Daoy (cell line): ENCODE measurements at places on chromosomes 7 and 10. TPM values are rescaled to one million over a fixed set of nuclear protein-coding genes. Genes with fewer than 3 reads are reported as not detected.

- no peak for DNase-seq
These were observed 49.2 kb downstream of the IQUB start for GRCh38 chr7:123485187-123485586.

- no peak for DNase-seq
These were observed 90.5 kb downstream of the VSTM2A start for GRCh38 chr7:54632696-54633095.

The TBX20 gene
- 1.9 and 7.6 TPM in 2 replicates for total RNA-seq

DNA sequence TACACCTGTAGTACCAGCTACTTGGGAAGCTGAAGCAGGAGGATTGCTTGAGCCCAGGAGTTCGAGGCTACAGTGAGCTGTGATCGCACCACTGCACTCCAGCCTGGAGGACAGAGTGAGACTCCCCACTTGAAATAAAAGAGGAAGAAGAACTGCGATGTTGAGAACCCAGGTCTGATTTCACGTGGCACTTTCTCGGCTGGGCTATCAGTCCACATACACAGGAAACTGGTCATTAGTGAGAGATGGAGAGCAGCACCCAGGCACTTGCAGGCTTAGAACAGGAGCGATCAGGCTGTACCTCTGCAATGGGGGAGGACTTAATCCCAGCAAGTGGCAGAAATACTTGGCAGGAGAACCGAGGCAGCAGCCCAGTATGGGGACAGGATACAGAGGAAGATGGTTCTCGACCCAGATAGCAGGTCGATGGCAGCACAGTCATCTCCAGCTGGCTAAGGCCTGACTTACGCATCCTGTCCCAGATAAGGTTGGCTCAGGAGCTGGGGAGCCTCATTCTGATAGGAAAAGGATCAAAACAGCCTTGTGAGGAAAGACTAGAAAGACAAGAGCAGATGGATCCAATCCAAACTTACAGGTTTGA, 487.7 kb upstream of the AUTS2 start:
- no peak for DNase-seq

The RAB19 gene
- total RNA-seq = not detected in 2 replicates

The CYP2C18 gene
- not detected in 2 replicates for total RNA-seq

The GRM3 gene
- total RNA-seq = not detected in 2 replicates

DNA sequence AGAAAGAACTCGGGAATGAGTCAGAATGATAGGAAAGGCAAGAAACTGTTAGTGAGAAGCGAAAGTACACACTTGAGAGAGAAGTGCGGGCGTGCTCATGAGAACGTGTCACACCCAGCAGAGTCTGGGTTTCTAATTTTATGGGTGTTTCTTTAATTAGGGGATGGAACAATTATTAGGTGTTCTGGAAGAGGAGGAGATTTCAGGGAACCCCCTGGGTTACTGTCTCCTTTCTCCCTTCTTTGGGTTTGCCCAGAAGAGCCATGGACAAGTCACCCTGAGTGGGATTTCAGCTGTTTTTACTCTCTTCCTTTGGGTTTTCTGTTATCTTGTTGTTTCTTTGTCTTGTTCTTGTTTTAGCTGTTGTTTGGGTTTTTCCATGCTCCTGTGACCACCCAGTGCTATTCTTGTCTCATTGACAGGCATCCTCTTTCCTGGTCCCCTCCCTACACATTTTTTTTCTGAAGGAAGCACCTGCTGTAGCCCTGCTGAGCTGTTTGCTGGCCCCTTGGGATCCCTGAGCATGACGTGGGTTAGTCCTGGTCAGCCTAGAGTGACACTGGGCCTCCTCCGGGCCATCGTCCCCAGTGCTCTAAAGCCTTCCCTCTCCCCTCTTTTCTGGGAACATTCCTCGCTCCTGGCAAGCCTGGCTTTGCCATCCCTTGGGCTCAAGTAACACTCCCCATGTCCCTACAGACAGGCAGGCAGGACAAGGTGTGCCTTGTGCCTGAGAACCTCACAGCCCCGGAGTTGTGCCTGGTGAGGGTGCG, 3.5 kb downstream of the SH2D4B start:
- no peak for DNase-seq

GRCh38 chr7:117200132-117200531, 122.7 kb downstream of the WNT2 start:
- no peak for DNase-seq

- DNase-seq = no peak
These were observed 740.5 kb downstream of the SORCS1 start for GRCh38 chr10:106424054-106424453.

DNA sequence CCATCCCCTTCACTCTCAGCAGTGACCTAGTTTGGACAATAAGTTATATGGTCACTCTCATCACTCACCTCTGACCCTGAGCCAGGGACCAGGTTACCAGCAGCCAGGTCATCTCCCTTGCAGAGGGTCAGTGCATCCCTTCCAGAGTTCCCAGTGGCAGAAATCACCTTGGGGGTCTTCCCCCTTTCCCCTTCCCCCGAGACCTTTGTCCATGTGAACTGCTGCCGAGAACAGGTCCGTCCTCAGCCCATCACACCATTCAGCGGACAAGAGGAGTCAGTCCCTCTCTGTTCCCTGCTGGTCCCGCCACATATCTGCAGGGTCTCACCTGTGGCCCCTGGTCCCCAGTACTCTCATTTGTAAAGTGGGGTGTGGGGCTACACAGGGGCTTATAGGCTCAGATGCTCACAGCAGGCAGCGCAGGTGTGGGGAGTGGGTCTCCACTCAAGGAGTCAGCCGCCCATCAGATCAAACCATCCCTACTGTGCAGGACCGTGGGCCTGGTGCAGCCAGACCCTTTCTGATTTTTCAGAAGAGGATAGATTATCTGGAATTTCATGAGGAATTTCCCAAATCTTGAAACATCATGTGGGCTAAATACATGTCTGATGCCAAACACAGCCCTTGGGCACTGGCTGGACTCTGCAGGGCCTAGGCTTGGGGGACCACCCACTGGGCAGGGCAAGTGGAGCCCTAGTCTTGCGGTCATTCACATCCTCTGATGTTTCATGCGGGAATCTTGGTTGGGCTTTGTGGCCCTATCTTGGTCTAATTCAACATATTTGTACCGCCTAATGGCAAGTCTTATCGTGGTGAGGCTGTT, 6.5 kb downstream of the DEPP1 start:
- no peak for DNase-seq

DNA sequence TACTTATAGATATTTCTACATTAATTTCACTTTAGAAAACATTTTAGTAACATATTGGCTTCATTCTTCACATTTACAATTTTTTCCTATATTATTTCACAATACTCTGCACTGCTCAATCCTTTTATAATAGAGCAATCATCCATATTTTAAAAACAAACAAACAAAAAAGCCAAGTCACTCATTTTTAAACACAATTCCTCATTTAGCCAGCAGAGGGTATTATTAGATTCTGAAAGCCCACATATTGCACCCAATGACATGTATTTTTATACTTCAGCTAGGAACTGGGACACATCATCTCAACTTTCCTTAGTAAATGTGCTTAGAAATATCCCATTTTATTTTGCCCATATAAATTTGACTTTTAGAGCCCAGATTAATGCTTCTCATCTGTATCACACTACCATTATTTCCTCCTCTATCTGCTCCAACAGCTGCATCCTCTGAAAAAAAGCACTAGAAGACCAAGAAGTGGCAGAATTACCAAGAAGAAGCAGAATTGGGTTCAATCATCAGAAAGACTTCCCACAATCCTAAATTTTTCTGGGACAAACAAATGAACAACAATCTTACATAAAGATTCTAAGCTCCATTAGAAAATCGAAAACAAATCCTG, 29.5 kb downstream of the CTNNA3 start:
- DNase-seq = no peak

The DENND11 gene
- 17.1 and 17.9 TPM in 2 replicates for total RNA-seq

DNA sequence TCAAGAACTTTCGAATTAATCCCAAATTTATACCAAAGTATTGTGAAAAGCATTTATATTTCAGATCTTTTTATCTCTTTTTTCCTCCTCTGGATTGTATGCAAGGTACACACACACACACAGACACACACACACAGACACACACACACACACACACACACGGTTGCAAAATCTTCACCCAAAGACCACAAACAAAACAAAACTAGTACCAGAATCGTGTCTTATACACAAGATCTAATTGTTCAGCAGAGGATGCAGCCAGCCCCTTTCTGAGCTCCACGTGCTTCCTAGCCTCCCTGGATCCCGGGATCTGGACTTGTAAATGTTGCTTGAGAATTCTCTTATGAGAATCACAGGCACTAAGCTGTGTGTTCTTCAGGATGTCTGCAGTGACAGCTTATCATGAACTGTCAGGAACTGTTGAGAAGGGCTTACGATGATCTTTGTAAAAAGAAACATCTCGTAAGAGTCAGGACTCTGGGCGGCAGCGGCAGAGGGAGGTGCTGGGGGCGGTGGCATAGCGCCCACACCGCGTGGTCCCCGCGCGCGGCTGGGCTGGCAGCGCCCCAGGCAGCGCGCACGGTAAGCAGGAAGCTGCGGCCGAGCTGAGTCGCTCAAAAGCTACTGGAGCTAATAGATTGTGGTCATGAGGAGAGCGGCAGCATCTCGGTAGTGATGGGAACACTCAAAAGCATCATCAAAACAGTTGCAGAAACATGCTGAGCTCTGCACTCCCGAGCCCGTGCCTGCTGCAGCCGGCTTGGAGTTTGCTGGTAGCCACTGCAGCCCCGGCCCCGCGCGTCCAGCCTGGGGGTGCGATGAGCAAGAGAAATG, 277.6 kb downstream of the GATA3 start:
- DNase-seq = peak; percentile 78

GRCh38 chr7:102253066-102253972, 33.3 kb upstream of the SH2B2 start:
- DNase-seq = no peak

GRCh38 chr10:43394868-43395267, 14.1 kb downstream of the HNRNPF start:
- no peak for DNase-seq

GRCh38 chr10:110803239-110803749, 68.4 kb upstream of the PDCD4 start:
- DNase-seq = no peak
